ENCODE measurements at places on chromosomes 6 and 20.

DNA sequence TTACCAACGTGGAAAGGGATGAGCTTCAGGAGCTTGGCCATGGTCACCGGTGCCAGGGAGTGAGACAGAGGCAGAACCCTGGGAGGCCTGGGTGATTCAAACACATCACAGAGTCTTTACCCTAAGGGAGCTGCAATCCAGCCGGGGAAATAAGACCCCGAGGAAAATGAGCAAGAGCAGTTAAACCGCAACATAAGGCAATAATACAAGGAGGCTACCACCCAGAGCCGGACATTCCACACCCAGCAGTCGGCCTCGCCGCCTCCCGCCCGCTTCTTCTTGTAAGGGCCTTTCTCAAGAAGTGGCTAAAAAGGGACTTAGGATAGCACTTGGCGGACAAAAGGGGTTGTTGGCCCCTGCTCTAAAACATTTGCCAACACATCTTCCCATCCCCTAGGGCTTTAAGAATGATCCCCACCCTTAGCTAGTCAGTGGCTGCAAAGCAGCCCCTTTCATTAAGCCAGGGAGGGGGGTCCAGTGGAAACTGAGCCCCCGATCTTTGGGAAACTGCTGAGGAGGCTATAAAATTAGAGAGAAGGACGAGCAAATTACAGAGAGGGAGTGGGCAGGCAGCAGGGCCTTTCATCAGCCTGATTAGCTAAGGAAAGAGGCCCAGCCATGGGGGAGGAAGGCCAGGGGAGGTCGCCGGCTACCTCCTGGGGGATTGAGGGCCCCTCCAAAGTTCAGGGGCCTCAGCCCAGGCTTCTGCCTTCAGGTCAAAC, 34.3 kb downstream of the SNX5 start:
- DNase-seq = no peak

- no peak for DNase-seq
Measured at GRCh38 chr20:51715856-51716185, 52.4 kb downstream of the ATP9A start.

DNA sequence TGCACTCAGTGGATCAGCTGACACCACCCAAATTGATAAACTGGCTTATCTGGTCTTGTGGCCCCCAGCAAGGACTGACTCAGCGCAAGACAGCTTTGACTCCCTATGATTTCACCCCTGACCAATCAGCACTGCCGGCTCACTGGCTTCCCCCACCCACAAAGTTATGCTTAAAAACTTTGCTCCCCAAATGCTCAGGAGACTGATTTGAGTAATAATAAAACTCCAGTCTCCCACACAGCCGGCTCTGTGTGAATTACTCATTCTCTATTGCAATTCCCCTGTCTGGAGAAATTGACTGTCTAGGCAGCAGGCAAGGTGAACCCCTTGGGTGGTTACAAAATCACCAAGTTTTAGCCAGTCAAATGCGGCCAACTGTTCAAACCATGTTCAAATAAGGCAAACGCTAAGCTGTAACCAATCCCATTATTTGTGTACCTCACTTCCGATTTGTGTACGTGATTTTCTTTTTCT, 32.5 kb downstream of the SLC22A2 start:
- DNase-seq = no peak

GRCh38 chr6:83182114-83182513, 11.0 kb downstream of the PGM3 start:
- no peak for DNase-seq

All from Kasumi-1 (cell line).